ENCODE measurements at places on chromosomes 5 and 9.

DNA sequence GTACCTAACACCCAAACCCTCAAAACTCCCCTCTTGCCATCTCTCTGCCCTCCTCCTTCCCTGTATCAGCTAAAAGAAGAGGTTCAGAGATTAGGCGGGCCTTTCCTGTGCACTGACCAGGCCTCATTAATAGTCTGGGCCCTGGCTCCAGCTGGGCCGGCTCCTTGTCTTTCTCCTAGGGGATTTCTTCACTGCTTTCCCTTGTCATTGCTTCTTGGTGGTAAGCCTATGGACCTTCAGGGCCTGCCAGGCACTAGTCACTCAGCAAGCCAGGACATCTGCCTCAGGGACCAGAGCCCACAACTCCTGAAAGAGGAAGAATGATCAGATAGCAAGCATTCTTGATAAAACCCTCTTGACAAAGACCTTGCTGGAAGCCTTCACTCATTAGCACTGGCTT lies 50.9 kb downstream of the MRRF start:
- no peak for DNase-seq

DNA sequence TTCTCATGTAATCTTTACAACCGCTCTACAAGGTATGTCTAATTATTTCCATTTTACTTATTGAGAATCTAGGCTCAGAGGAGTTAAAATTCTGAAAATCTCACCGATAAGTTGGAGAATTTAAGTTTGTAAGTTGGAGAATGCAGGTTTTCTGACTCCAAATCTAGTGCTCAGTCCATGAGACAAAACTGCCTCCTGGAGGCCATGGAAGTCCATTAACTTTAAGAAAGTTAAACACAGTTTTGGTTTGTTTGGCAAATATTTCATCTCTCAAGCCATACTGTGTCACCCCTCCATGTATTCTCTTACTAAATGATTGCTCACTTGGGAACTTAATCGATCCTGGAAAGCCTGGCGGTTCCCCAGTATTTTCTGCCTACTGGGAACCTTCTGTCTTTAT lies 52.6 kb downstream of the INIP start:
- no peak for DNase-seq

GRCh38 chr5:36279054-36279698 lies 22.5 kb downstream of the RANBP3L start:
- no peak for DNase-seq

- DNase-seq = no peak
These were observed 436.0 kb upstream of the ADAMTSL1 start for GRCh38 chr9:18037981-18038380.

GRCh38 chr5:170629566-170630175 lies 125.9 kb downstream of the KCNIP1 start:
- no peak for DNase-seq

GRCh38 chr5:119355244-119355638 lies 578 bp upstream of the TNFAIP8 start:
- DNase-seq = no peak

DNA sequence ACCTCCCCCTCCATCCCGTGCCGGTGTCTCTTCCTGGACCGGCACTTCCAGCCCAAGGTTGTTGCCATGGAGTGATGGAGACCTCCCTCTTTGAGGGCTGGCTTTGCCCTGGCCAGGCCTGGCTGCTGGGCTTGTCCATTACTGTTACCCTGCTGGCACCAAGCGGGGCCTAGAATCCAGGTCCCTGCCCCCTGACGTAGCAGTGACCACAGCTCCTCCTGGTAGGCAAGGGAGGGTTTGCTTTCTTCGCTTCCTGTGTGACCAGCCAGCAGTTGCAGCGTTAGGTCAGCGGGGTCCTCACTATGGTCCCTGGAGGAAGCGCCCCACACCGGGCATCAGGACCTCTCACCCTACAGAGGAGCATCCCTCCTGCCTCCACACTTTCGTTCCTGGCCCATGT lies 146.7 kb upstream of the COL5A1 start:
- DNase-seq = no peak

GRCh38 chr5:174459071-174459702 lies 265.2 kb upstream of the MSX2 start:
- DNase-seq = no peak

DNA sequence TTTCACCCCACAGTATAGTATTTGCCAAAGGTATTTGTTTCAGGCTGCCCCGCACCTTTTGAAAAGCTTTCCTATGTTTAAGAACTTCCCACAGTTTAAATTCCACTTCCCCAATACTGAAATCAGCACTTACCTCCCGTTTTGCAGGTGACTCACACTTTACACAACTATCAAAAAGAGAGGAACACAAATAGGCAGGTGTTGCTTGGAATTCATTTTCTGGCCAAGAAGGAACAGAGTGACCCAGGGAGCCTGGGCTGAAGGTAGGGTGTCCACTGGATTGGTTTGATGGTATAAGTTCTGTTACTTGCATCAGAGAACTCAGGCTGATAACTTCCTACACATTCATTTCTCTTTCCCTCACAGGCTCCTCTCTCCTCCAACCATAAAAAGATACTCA lies 60.1 kb upstream of the SLC30A5 start:
- DNase-seq = no peak

- DNase-seq = no peak
These were observed 361.9 kb downstream of the MAT2B start for GRCh38 chr5:163867324-163867723.

DNA sequence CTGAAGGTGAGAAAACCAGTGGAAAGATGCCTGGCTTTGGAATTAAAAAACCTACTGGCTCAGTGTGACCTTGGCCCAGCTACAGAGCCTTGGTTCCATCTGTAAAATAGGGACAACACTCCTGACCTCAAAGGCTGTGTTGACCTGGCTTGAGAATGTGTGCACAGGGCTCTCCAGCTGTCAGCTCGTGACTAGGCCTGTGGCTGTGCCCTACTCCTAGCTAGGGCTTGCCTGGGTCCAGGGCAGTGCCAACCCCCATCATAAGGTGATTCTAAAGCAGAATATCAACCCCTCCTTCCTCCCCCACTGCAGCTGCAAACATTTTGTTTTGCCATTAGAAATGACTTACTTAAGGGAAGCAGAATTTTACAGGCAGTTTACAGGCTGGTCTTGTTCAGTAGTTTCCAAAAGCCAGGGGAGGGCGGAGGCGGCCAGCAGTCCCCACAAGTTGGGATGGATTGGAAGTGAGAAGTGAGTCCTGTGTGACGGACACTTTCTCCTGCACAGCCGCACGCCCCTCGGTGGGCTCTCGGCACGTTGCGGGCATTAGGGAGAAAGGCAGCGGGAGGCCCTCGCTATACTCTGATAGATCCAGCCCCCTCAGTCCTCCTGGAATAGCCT lies 7.3 kb downstream of the PITX1 start:
- DNase-seq = no peak

DNA sequence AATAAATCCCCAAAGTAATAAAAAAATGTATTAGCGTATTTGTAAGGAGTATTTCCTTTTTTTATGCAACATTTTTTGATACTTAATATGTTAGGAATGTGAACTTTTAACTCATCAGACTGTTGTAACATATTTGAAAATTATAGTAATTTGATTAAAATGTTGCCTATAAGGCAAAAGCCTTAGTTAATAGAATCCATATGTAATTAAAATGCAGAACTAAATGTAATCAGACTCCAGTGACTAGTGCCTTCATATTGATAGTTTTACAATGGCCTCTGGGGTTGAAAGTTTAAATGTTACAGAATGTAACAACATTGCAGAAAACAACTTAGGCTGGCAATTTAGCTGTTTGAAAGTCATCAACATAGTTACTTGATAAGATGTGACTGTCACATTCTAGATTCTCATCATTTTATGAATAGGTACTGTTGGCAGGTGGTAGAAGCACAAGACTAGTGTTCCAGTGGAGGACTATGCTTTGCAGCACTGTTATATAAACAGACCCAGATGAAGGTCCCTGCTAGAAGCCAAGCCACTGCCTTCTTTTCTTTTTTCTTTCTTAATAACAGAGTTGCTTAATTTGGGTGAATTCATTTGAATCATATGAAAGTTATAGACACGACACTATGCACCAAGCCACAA lies 382.9 kb downstream of the CCDC171 start:
- no peak for DNase-seq

GRCh38 chr5:112413611-112414010 lies 5.5 kb downstream of the EPB41L4A start:
- DNase-seq = no peak

GRCh38 chr5:2239201-2239910 lies 356.6 kb upstream of the IRX4 start:
- DNase-seq = no peak

- DNase-seq = no peak
These were observed 1.9 kb downstream of the FBXO10 start for GRCh38 chr9:37574241-37574721.

GRCh38 chr5:144857454-144857853 lies 686.8 kb downstream of the KCTD16 start:
- no peak for DNase-seq

DNA sequence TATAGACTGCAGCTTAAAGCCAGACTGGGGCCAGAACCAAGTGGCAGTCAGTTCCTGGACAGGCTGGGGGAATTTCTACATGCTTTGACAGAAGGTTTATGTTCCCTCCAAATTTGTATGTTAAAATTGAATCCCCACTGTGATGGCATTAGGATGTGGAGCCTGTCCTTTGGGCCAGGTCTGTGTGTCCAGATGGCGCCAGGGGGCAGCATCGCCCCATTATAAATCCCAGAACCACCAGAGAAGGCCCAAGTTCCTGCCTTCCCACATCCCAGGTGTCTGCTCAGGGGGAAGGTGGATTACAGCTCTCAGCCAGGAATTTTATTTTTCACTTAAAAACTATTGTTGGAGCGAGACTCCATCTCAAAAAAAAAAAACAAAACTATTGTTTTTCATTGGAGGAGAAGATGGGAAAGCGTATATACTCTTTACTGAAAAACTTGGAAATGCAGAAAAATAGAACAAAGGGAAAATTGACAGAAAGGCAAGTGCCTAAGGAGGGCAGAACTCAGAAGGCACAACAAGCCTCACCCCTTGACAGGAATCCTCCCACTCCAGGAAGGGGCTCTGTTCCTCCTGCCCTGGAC lies 5.0 kb downstream of the IL3 start:
- DNase-seq = no peak

GRCh38 chr9:112339886-112340285 lies 6.5 kb upstream of the PTBP3 start:
- no peak for DNase-seq

DNA sequence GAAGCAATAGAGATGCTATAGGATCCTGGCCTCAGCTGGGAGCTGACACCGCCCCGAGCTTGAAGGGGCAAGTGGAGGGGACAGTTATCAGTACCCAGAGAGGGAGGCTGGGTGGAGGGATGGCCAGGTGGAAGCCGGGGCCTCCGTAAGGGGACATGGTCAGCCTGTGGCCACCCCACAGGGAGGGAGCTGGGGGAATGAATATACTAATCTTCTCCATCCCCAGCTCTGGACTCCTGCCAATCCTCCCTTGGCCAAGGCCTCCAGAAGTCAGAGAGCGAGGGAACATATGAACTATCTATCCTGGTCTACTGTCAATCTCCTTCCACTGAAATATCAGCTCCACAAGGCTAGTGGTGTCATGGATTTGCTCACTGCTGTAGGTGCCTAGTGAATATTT lies 109.3 kb downstream of the BOD1 start:
- no peak for DNase-seq

GRCh38 chr5:68515514-68515913 lies 300.0 kb downstream of the PIK3R1 start:
- no peak for DNase-seq

- no peak for DNase-seq
These were observed 11.4 kb upstream of the BASP1 start for GRCh38 chr5:17206021-17206420.

GRCh38 chr9:90393365-90394152 lies 249.1 kb downstream of the DIRAS2 start:
- peak; percentile 39 for DNase-seq

DNA sequence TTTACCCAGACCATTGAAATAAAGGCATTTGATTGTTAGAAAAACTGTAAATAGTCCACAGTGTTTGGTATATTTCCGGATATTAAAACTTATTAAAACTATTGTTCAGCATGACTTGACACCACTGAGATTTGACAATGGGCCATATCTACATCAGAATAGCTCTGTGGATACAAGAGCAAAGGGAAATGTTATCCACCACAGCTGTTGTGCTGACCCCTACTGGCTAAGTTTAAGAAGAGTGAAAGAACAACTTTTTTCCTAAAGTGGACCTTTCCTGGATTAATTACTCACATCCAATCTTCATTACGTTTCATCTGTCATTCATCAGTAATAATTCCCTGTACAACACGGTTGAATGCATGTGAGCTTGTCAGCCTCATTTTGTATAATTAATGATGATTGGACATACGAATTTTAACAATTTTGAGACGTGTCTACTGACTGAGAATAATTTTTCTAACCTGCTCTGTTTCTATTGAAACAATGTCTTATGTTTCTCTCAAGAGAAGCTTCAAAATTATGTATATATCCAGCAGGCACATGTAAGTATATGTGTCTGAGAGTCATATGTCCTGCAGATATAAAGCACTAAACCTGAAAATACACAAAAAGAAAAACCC lies 1952.6 kb downstream of the MAT2B start:
- no peak for DNase-seq

DNA sequence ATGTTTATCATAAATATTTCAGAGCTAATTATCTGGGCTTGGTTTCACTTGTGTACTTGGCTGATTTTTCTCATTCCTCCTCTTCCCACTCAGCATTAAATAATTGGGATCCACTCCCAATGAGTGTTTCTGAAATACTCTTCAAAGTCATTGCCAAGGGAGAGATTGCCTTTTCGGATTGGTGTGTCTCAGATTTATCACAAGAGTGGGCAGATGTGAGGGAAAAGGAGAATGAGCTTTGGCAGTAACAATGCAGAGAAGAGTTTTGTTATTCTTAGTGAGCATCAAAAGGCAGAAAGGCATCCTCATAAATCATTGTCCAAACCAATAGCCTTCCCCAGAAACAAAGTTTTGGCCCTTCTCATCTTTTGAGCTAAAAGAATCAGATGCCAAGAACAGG lies 79.2 kb downstream of the SEMA5A start:
- DNase-seq = no peak

DNA sequence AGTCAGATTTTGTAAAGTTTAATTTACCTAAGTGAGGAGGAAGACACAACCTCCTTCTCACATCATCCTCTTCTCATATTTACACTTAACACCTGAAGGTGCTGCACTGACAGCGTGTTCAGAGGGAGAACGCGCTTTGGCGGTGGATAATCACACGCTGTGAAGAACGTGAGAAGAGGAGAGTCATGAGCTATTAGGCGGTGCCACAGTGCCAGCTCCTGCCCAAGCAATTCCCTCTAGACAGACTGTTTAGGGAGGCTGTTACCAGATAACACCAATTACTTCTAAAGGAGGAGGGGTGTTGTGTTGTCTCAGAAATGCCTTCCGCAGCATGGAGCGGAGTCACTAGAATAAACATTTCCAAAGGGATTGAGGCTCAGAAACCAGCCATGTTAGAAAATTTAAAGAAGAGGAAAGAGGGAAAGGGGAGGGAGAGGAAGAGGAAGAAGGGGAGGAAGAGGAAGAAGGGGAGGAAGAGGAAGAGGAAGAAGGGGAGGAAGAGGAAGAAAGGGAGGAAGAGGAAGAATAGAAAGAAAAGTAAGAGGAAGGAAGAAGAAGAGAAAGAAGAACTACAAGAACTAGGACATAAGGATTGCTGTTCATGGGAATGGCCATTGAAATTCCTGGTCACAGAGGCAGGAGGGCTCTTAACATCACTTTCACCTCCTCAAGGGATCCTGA lies 37.3 kb upstream of the WWC1 start:
- no peak for DNase-seq

- no peak for DNase-seq
These were observed 56.1 kb downstream of the DOCK8 start for GRCh38 chr9:270657-271237.

GRCh38 chr5:180179442-180180420 lies 29.3 kb downstream of the RASGEF1C start:
- DNase-seq = no peak

- no peak for DNase-seq
These were observed 59.1 kb downstream of the C9orf152 start for GRCh38 chr9:110148891-110149290.

Measured in epithelial cell of proximal tubule (primary cell).